M059J (cell line): ENCODE measurements at places on chromosomes 1 and 21. TPM values are rescaled to one million over a fixed set of nuclear protein-coding genes. Genes with fewer than 3 reads are reported as not detected.

The SLAMF7 gene
- 3.9 and 7.8 TPM in 2 replicates for total RNA-seq

The DENND2C gene
- 0.39 and 0.84 TPM in 2 replicates for total RNA-seq

The PFDN2 gene
- 105 and 111 TPM in 2 replicates for total RNA-seq

The GSTM2 gene
- 10.7 and 17.4 TPM in 2 replicates for total RNA-seq

The HFM1 gene
- total RNA-seq = 0.10 TPM in 1 of 2 replicates, not detected in the other

The HOOK1 gene
- total RNA-seq = 0.07 TPM in 1 of 2 replicates, not detected in the other

The RGS1 gene
- total RNA-seq = not detected in 2 replicates

The CRYAA gene
- total RNA-seq = not detected in 2 replicates

The B3GALT5 gene
- total RNA-seq = 1.3 and 1.8 TPM in 2 replicates

The G0S2 gene
- 267 and 322 TPM in 2 replicates for total RNA-seq

The TEDDM1 gene
- not detected in 2 replicates for total RNA-seq

The PLEKHN1 gene
- 2.4 and 4.5 TPM in 2 replicates for total RNA-seq

The WLS gene
- total RNA-seq = 43.9 and 47.3 TPM in 2 replicates

The PTPN7 gene
- total RNA-seq = not detected in 2 replicates

The GJA5 gene
- 1.3 and 2.6 TPM in 2 replicates for total RNA-seq
